ENCODE measurements at places on chromosomes 7 and 10. TPM values are rescaled to one million over a fixed set of nuclear protein-coding genes. Genes with fewer than 3 reads are reported as not detected.

DNA sequence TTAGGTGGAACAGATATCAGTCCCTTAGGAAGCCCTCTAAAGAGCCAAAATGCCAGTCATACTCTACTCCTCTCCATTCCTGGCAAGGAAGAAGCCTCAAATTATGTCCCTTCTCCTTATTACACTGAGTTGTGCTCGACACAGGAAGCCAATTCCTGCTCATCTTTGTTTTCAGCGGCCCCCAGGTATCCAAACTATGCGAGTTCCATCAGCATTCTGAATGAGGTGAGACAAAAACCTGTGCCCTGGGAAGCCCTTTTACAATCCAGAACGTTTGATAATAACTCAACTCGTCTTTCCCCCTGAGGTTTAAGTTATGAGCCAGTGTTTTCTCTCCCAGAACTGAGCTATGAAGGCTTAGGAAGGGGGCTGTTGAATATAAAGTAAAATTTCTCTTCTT lies 580.5 kb downstream of the NXPH1 start:
- no peak for DNase-seq

- peak; percentile 85 for DNase-seq
These were observed at the start of gene CACNA2D1 for GRCh38 chr7:82443547-82444219. Gene CACNA2D1 (minus strand): TSS chr7:82443777.

DNA sequence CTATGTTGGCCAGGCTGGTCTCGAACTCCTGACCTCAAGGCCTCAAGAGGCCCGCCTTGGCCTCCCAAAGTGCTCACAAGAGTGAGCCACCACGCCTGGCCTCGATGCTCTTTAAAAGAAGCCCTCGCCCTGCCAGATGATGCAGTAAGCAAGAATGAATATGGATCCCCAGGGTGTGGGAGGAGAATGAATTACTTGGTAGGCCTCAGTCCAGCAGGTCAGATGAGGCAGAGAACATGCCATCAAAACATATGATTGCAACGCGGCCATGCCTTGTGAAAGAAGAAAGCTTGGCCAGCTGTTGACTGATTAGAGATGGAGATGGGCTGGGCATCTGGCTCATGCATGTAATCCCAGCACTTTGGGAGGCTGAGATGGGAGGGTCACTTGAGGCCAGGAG lies 68.7 kb downstream of the CAMK1D start:
- no peak for DNase-seq

- DNase-seq: no peak
These were observed 237.5 kb upstream of the MKLN1 start for GRCh38 chr7:131090188-131090587.

- DNase-seq: no peak
These were observed 101.9 kb upstream of the LAMB4 start for GRCh38 chr7:108232076-108232475.

DNA sequence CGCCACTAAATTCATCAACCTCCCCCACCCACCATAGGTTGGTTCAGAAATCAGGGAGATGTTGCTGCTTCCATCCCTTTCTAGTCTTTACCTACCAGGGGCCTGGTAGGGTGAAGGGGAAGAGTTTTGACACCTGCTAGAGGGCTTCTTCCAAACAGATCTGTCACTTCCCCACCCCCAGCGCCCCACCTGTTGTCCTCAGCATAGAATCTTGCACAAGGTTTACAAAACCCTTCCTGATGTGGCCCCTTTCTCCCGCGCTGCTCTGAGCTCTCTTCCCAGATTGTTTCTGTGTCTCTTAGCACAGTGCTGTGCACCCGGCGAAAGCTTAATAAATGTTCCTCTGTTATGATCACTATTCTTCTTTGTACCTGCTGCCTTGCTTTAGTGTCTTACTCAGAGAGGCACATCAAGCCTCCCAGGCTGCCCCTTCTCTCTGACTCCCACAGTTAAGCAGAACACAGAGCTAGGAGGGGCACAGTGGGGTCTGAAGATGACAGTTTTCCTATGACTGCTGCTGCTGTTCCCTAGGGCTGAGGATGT lies 11.2 kb upstream of the C10orf95 start:
- DNase-seq: no peak

Gene TMEM273
- 12.0 TPM for total RNA-seq

Gene TAS2R3
- total RNA-seq: 10.3 TPM

Gene GFRA1
- total RNA-seq: 22.6 TPM

Gene ZNF485
- total RNA-seq: 4.6 TPM

DNA sequence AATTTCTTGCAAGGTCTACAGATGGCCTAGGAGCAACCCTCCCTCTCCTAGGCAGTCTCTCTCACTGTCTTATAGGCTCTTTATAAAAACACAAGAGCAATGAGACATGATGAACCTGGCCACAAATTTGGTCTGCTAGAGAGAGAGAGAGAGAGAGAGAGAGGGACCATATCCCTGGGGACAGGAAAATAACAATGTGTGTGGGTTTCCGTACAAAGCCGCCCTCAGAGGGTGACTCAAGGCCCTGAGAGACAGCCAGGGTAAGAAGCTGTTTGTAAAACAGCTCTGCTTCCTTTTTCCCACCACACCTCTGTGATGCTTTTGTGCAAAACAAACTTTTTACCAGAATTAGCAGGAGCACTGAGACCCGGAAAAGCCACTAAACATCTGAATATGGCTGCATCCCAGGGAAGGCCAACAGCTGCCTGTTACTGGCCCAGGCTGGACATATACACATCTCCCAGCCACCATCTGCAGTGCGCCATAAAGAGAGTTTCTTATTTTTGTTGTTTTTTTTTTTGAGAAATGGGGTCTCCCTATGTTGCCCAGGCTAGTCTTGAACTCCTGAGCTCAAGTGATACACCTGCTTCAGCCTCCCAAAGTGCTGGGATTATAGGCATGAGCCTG lies 18.4 kb downstream of the GIMAP5 start:
- DNase-seq: no peak

Gene SFTPA2
- 0.59 TPM for total RNA-seq

DNA sequence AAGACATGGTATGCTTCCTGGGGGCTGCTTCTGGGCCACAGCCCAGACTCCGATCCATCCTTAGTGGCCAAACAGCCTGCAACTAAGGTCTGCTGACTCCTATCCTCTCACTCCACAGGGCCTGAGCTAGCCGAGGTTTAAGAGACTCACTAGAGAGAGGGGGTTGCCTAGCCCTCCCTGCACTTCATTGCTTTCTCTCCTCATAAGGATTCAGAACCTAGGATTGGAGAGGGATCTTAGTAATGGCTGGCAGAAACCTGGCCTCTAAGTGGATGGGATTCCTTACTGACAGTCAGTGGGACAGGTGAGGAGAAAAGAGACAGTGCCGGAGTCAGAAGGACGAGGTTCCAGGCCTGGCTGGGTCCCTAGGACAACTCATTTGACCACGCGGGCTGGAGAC lies 8.2 kb upstream of the DDIT4 start:
- no peak for DNase-seq

DNA sequence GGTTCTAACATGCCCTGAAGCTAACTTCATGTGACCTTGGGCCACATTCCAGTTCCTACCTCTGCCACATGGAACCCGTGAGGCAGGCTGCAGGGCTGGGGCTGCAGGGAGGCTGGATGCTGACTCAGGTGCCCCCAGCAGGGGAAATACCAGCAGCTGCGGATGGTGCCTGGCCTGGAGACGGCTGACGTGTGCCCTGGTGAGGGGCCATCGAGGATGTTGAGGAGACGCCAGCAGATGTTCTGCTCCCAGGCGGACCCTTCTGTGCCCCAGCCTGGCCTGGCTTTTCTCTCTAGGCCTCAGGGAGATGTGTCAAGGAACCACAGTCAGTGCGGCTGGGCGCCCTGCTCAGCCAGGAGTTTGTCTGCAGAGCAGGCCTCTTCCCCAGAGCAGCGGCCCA lies 8.8 kb downstream of the BAG3 start:
- no peak for DNase-seq

Gene ZYX
- 128 TPM for total RNA-seq

GRCh38 chr10:76257816-76258215 lies 826.4 kb downstream of the LRMDA start:
- DNase-seq: no peak

Gene PTF1A
- 0.63 TPM for total RNA-seq

DNA sequence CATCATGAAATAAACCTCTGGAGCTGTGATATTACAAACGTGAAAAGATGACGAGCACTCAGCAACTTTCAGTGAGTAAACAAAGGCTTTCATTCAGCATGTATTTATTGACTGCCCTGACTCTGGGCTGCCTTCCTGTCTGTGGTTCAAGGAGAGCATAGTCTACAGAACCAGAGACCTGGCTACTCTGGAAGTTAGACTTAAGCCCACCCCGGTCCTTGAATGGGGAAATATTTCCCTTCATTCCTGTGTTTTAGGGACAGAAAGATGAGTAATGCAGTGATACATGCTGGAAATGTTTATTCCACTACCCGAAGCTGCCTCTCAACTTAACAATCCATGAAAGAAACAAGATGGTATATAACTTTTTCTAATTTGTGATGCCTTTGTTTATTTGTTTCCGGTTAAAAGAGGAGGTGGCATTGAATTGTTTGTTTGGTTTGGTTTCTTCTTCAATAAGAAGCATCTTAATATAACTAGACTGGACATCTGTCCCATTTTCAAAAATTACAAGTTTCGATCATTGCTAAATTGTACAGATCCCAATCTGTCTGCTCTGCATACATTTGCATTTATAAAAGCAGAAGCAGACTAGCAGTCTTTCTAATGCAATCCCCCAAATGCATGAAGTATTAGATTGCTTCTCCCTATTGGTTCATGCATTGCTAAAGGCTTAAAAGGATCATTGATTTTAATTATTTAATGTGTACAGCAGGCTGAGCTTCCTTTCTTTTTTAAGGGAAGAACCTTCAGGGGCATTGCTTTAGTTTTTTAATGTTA lies 57.7 kb downstream of the TRUB1 start:
- no peak for DNase-seq

DNA sequence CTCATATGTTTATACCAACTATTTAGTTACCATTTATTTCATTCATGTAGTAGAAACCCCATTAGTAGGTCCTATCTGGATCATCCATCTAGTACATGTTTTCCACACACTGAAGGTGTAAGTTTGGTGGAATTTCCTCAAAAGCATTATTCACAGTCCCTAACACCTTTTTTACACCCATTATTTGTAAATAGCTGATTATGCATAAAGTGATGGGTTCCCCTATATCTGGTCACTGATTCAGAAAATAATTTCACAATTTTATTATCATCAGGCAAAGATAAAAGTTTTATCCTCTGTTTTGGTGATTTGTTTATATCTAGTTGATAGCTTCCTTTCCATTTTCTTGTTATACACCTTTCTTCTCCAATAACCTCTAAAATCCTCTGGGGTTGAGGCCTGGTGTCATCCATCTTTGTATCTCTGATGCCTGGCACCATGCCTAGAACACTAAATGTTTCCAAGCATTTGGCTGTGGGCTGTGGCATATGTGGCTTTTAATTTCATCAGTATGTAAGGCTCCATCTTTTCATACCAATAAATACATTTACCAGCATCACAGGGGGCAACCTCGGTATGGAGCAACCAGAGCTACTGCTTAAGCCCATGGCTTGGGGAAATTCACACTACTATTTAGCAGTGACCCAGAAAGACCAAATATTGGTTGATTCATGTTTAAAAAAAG lies 1089.5 kb upstream of the LRRN3 start:
- DNase-seq: no peak

Gene WDR86
- 16.3 TPM for total RNA-seq

DNA sequence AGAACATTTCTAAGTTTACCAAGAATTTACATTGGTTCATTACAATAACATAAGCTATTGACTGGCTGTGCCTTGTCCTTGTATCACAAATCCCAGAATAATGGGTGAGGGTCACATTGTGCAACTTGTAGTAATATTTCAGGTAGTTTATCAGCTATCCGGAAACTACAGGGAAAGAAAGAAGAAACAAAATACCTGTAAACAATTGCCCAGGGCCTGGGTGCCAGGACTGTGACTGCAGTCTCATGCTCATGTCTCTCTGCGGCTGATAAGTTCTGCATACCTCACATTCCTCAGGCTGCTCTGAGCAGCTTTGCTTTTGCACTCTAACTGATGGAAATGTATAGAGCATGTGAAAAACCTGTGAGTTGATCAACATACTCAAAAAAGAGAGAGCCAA lies 131.8 kb upstream of the TRIM24 start:
- DNase-seq: no peak

- DNase-seq: no peak
These were observed 40.8 kb downstream of the RBM20 start for GRCh38 chr10:110684800-110685446.

DNA sequence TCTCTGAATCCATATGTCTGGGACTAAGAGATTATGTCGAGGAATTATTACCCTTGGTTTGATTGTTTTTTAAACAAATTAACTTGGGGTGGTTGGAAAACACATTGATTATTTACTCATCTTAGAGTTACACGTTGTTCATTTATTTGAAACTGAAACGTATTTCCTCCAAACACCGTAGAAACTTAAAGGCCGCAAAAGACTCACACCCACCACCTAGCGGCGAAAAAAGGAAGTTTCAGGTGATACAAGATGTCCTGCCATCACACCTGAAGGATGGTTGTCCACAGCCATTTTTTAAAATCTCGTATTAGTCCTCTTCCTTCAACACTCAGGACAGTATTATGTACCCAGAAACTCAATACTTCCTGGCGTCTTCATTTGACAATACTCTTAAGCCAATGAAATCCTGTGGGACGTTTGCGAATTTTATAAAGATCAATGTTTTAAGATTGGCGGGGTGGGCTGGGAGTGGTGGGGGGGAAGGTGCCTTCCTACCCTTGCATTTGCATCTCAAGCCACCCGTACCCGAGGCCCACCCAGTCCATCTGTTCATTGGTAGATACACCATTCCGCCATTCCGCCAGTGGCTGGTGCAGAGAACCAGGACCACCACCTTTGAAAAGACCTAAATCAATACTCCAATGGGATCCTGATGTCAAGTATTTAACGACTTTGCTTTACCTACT lies 1.4 kb upstream of the LCOR start:
- peak; percentile 72 for DNase-seq

- DNase-seq: no peak
These were observed 593.5 kb downstream of the NRG3 start for GRCh38 chr10:82468453-82468852.

- DNase-seq: no peak
These were observed 41.2 kb upstream of the UBE3C start for GRCh38 chr7:157097569-157097968.

Gene NME8
- 0.55 TPM for total RNA-seq

DNA sequence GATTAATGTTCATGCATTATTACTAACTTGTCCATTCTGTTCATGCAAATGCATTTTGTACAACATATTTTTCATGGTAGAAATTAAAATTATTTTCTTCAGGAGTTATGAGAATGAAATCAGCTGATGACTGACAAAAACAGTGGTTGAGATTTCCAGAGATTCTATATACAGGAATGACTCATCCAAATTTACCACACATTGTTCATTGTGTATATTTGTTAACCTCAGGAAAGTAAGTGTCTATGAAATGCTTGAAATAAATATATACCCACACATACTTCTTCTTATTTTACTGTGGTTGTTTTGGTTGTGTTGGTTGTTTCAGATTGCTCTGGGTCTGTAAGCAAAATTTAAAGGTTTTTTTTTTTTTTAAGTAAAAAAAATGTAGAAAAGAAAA lies 108.1 kb upstream of the SP8 start:
- DNase-seq: no peak

Gene SPDYE8
- not detected for total RNA-seq

- DNase-seq: no peak
These were observed 282.5 kb upstream of the KLF6 start for GRCh38 chr10:4067531-4067930.

All from dorsolateral prefrontal cortex (tissue), 122 donors.